ENCODE measurements at places on chromosomes 7 and 10.

DNA sequence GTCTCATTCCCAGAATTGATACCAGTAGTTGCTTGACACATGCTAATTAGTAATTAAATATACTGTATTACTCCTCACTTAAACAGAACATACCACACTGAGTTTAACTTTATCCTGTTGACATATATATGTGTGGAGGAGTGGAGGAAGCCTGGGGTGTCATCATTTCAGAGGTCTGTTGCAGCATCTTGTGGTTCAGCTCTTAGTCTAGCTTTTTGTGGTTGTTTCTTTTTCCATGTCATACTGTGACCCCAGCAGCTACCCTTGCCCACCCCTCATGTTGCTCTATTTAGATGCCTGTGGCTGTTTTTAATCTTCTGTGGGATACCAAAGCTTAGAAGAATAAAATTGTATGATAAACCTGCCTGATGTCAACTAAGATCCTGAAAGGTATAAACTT lies 875.4 kb downstream of the LRMDA start:
- no peak for DNase-seq

DNA sequence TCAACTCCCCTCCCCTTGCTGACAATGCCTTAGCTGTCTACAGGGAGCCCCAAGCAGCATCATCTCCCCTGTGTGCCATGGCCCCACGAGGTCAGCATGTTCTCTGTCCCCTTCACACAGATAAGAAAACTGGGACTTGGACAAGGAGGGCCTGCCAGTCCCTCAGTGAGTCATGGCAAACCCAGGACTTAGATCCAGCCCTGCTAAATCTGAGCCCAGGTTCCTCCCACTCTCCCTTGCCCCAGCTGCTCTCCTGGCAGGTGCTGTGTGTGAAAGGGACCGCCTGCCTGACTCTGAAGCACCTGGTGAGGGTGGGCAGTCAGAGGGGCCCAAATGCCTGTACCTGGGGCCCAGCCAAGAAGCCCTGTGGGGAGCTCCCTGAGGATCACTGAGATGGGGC lies 7.4 kb downstream of the CRHR2 start:
- DNase-seq: no peak

DNA sequence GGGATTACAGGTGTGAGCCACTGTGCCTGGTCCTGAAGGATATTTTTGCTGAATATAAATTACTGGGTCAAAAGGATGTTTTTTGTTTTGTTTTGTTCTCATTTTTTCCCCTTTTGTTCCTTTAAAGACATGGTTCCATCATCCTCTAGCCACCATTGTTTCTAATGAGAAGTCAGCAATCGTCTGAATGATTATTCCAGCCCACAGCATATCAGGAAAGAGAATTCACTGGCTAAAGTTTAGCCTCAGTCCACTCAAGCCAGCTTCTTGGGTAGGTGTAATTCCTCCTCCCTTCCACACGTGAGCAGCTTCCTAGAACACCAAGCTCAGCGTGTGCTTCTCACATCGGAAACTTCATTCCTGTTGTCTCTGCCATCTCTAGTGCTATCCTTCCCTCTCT lies 112.8 kb upstream of the INSIG1 start:
- no peak for DNase-seq

DNA sequence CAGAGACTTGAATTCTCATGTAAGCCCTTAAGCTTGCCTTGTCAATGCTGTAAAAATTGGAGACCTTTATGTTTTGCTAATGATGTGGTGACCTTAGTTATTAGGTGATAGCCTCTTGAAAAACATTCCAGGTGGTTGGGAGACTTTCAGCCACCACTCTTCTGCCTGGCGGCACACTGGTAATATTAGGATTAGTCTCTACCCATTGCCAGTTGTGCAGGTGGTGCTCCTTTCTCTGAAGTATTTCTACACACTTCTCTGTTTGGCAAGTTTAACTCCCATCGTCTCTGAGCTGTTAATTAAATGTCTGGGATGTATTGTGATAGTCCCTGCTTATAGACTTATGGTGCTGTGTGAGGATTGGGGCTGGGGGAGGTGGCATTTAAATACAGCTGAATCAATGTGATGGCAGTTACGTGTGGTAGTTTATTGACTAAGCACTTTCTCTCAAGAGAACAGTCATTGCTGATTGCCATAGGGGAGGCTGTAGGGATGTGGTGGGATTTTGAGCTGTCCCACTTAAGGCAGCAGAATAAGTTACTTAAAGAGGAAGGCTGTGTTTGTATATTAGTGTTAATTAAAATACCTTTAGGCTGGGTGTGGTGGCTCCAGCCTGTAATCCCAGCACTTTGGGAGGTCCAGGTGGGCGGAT lies 61.7 kb downstream of the DAGLB start:
- no peak for DNase-seq

- peak; percentile 14 for DNase-seq
Observed at GRCh38 chr7:3282457-3282856, 18.6 kb upstream of the SDK1 start.

DNA sequence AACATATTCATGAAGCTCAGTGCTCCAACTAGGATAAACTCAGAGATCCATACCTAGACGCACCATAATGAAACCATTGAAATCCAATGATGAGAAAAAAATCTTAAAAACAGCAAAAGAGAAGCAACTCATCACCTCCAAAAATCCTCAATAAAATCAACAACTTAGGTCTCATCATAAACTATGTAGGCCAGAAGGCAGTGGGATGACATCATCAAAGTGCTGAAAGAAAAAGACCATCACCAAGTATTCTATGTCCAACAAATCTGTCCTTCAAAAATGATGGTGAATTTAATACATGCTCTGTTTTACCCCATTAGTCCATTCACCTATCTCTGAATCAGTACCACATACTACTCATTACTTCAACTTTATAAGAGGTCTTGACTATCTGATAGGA lies 304.4 kb downstream of the HDAC9 start:
- DNase-seq: no peak

- no peak for DNase-seq
Observed at GRCh38 chr10:28945959-28946358, 268.6 kb downstream of the BAMBI start.

DNA sequence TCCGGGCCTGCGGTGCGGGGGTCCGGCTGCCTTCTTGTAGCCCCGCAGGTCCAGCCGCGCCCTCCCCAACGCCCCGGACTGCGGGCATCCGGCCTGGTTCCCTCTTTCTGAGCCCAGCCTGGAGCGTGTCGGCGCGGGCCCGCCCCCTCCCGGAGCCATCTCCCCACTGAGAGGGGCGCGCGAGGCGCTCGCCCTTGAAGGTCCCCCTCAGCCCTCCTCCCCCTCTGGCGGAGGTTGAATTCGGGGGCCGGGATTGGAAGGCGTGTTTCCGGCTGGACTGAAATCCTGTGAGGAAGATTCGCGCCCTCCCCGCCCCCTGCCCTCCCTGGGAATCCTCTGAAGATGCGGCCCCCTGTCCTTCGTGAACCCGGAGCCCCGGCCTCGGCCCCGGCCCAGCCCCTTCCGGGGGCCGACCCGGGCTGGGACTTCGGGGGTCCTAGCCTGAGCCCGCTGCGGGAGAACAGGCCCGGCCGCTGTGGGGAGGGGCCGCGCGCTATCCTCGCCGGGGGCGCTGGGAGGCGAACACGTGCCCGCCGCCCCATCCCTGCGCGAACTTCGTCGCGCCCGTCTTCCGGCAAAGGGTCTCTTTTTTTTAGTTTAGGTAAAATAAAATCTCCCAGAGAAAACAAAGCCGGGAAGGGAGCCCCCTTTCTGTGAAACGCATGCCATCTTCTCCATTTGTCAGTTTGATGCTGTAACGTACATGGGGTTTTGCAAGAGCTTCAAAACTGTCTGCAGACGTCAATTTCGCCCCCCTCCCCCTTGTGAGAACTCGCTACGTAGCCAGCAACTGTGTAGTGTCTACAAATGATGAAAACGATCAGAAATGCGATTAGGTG lies 636 bp downstream of the PDCD4 start:
- peak; percentile 63 for DNase-seq

DNA sequence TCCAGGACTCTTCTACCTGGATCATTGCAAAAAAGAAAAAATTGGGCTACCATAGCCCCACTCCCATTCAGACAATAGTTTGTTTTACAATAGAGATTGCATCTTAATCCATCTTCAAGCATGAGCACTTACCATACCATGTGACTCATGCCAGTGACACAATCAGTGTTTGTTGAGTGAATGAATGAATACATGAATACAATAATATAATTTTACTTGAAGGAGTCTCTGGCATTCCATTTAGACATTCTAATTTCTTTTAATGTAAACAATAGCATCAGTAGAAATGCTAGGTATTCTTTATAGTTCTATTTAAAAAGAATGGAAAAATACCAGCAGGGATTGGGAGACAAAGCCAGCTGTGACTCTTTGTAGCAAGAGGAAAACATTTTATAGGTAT lies 141.6 kb upstream of the AKR1E2 start:
- no peak for DNase-seq

- no peak for DNase-seq
Observed at GRCh38 chr7:82745117-82745516, 301.5 kb upstream of the CACNA2D1 start.

DNA sequence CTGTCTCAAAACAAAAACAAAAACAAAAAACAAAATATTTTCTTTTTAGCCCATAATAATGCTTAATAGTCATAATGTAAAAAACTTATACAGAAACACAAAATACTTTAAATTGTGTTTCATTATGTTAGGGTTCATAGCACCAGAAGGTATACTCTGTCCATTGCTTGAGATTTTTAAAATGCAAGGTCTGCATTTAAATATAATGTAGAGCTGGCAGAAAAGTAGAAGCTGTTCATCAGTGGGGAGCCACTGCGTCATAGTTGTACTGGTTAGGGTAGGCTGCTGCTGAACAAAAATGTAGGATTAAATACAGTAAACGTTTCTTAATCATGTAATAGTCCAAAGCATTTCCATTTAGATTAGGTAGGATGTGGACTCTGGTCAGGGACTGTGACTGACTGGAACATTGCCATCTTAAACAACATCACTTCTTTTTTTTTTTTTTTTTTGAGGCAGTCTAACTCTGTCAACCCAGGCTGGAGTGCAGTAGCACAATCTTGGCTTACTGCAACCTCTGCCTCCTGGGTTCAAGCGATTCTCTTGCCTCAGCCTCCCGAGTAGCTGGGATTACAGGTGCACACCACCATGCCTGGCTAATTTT lies 85.2 kb downstream of the ANKIB1 start:
- DNase-seq: no peak

DNA sequence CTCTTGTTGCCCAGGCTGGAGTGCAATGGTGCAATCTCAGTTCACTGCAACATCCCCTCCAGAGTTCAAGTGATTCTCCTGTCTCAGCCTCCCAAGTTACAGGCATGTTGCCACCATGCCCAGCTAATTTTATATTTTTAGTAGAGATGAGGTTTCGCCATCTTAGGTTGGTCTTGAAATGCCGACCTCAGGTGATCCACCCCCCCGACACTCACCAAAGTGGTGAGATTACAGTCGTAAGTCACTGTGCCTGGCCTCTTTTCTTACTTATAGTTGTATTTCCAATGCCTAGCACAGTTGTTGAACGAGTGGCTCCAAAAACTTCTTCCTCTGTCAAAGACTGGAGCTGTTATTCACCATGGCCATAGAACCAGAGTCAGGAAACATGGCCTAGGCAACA lies 6.7 kb downstream of the RNF216 start:
- no peak for DNase-seq

- DNase-seq: no peak
Observed at GRCh38 chr10:98168766-98169165, 34.3 kb downstream of the R3HCC1L start.

DNA sequence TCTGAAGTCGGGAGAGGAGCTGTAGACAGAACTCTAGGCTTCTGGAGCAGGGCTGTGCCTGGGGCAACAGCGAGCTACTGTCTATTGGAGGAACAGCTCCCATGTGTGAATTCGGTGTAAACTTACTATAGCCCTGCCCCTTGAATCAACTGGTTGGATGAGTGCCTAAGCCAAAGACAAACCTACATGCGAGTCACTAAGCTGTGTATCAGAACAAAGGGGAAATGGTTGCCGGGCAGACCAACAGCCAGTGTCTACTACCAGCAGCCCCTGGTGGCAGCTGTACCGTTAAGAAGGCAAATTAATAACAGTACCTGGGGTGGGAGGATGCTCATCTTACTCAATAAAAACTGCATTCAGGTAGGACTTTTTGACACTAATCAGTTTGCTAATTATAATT lies 343.6 kb downstream of the ACTR3B start:
- no peak for DNase-seq

DNA sequence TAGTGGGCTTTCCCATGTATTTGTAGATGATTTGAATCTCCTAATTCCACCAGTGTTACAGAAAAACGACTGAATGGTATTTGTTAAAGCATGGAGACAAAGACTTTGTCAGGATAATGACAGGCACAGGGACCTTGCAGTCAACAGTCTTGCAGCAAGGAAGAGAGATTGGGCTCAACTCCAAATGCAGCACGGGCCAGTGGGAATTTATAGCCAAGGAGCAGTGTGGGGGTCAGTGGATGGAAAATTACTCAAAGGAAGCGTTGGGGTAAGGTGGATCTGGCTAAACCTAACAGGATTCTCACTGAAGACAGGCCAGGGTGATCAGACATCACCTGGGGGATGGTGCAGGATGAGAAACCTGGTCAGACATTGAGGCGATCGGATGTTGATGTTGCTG lies 24.3 kb downstream of the CPVL start:
- DNase-seq: no peak

GRCh38 chr7:54860003-54860775 lies 101.2 kb upstream of the SEC61G start:
- no peak for DNase-seq

DNA sequence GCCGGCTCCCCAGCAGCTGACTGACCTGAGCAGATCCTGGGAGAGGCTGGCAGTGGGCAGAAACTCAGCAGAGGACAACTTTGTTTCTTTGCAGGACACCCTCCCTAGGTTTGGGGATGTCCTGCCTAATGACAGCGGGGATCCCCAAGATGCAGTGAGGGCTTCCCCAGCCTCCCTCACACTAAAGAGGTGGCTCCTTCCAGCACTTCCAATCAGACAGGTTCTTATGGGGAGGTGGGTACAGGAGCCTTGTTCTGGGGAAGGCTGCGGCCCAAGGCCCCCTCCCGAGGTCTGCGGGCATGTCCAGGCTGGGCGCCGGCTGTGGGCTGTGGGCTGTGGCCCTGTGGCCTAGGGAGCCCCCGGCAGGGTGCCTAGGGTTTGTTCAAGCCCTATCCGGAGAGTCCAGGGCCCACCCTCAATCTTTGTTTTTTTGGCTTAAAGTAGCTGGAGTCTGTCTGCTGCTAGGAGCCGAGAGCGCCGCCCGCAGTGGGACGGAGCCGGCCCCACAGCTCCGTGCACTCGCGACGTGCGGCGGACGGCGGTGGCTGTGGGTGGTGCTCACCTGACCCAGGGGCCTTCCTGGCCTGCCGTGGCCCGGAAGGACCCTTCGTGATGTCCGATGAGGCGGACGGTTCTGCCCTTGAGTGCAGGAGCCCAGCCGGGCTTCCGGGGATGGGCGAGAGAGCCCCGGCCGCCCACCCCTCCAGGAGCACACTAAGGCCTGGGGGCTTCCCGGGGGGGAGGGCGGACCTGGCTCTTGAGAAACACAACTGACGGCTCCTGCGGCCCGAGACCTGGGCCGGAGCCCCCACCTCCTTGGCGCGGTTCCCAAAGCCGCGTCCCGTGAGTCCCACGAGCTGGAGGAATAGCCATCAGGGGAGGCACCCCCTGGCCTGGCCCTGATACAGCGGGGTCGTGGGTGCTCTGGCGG lies 57.2 kb downstream of the PDGFA start:
- DNase-seq: no peak
